ENCODE measurements at places on chromosomes 5 and 9. TPM values are rescaled to one million over a fixed set of nuclear protein-coding genes. Genes with fewer than 3 reads are reported as not detected.

LVRN gene
- 0.17 TPM for total RNA-seq

RLN2 gene
- total RNA-seq: not detected

DNA sequence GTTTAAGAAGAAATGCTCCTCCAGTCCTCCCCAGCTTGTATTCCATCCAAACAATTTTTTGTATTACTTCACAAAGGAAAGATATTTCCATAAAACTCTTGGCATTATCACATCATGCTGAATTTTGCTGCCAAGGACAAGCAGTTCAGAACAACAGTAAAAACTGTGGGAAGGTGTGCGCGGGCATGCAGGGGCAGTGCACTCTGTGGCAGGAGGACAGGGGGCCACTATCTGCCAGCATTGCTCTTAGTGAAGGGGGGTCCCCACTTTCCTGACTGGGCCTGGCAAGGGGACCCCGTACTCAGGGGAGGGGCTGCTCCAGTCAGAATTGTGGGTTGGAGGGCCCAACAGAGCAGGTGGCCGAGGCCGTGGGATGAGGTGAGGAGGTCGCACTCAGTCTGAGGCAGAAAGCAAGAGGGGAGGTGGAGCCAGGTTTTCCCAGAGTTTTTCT, 32.8 kb downstream of the ANGPTL2 start:
- DNase-seq: no peak

DNA sequence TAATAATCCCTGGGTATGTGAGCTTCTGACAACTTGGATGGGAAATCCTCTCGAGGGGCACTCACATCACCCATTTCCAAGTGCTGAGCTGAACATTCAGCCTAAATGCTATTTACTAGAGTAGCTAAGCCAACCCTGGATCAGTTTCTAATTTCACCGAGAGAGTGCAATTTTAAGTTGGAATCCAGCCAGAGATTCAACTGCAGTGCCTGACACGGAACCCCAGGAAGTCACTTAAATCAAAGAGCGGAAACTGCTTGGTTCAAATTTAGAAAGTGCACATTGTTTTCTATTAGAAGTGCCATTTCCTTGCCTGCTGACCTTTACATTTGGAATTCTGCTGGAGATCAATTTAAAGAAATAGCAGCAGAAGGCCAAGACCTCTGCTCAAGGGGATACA, 8.8 kb downstream of the SPRY4 start:
- DNase-seq: peak; percentile 93

FBXL7 gene
- total RNA-seq: 23.1 TPM

GRCh38 chr5:456351-457194, 13.6 kb downstream of the EXOC3 start:
- DNase-seq: peak; percentile 78

- no peak for DNase-seq
Observed at GRCh38 chr9:123866497-123866896, 63.4 kb downstream of the DENND1A start.

- no peak for DNase-seq
Observed at GRCh38 chr9:132249690-132250089, 87.8 kb downstream of the NTNG2 start.

SLC34A1 gene
- total RNA-seq: not detected

- DNase-seq: no peak
Observed at GRCh38 chr9:96408409-96409280, 9.5 kb downstream of the ZNF367 start.

BAAT gene
- total RNA-seq: not detected

PCDHA13 gene
- under 0.01 TPM for total RNA-seq

GRCh38 chr5:43573058-43573457, 16.2 kb upstream of the PAIP1 start:
- peak; percentile 39 for DNase-seq

Measured in dermis blood vessel endothelial cell (primary cell).